ENCODE measurements at places on chromosomes 3 and 15.

- no peak for DNase-seq
These were observed 189.7 kb upstream of the IL12A start for GRCh38 chr3:159798951-159799350.

- DNase-seq, result no peak
These were observed 74.6 kb downstream of the GTPBP8 start for GRCh38 chr3:113065336-113065735.

DNA sequence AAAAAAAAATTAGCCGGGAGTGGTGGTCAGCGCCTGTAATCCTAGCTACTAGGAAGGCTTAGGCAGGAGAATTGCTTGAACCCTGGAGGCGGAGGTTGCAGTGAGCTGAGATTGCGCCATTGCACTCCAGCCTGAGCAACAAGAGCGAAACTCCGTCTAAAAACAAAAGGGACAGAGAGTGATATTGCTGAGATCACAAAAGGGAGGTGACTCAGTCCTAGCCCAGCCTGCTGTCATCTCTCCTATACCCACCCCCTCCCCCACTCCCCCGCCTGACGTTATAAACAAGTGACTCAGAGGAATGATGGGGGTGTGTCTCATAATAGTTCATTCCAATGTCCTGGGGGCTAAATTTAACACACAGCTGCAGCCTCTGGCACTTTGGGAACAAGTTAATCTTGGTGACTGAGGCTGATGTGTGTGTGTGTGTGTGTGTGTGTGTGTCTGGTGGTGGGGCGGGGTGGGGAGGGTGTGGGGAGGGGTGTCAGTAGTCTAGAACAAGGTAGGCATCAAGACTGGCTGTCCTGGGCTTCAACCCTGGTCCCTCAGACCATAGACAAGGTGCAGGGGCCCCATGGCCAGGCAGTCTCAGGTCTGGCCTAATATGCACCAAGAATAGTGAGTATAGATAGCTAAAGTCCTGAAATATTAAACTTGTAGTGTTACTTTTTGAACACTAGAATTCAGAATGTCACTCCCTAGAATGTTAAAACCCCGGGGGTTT lies 1.3 kb upstream of the KLHL40 start:
- peak; percentile 92 for DNase-seq

DNA sequence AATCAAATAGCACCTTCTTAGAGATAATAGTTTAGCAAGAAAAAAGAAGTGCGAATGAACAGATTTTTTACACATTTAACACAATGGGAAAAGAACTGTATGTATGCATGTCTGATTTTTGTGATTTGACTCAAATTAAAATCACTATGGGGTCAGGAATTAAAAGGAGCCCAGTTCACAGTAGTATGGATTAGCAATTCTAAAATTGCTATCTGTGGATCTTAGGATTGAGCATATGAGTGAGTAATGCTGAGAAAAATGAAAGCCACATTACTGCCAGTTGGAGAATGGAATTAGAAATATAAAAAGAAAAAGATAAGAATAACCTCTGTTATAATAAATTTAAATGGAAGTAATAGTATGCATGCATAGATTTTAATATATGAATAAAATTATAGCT lies 386.8 kb upstream of the PLSCR5 start:
- no peak for DNase-seq

GRCh38 chr3:152039887-152040286 lies 166.4 kb downstream of the SUCNR1 start:
- DNase-seq, result no peak

- DNase-seq, result no peak
These were observed 107.6 kb upstream of the ARHGEF3 start for GRCh38 chr3:56909349-56909748.

- DNase-seq, result no peak
These were observed 401.3 kb upstream of the CFAP20DC start for GRCh38 chr3:59450946-59451763.

DNA sequence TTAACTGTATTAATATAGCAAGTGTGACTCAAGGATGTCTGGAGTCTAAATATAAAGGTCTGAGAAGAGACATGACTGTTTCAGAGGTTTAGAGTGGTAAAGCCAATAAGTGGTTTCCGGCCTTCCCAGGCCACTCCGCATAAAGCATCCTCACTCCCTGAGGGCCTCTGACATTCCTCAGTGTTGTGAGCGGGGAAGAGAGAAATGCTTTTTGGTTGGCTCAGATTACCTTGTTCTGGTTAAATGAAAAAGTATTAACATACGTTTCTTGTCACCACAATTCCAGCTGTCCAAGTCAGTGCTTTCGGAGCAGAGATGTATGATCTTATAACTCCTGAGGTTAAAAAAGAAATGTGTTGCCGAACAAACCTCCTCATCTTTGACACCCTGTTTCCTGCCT lies 103.8 kb downstream of the RBMS3 start:
- no peak for DNase-seq

GRCh38 chr15:79349525-79349924 lies 38.6 kb downstream of the TMED3 start:
- no peak for DNase-seq

- no peak for DNase-seq
These were observed 57.9 kb downstream of the ABHD5 start for GRCh38 chr3:43748645-43749044.

Data from suppressor macrophage treated with lipopolysaccharide for 1 hour (primary cell).